ENCODE measurements at places on chromosomes 3 and 15.

DNA sequence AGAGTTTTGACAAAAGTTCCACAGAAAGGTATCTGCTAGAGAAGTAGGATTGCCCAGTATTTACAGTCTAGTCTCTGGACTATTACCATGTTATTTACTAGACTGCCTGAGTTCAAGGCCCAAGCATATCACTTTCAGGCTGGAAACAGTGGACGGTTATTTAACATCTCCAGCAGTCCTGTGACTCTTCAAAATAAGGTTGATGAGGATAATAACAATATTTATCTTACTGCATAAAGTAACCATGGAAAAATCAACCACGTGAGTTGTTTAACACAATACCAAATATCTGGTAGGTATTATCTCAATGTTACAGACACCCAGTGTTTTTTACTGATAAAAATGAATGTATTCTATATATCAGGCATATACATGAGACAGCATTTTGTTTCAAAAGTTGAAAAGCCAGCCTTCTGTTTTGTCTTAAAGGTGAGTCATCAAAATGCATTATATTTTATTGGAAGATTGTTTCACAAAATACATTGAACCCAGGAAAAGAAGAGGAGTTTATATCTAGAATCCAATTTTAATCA, 535.8 kb downstream of the TBL1XR1 start:
- DNase-seq, result no peak

DNA sequence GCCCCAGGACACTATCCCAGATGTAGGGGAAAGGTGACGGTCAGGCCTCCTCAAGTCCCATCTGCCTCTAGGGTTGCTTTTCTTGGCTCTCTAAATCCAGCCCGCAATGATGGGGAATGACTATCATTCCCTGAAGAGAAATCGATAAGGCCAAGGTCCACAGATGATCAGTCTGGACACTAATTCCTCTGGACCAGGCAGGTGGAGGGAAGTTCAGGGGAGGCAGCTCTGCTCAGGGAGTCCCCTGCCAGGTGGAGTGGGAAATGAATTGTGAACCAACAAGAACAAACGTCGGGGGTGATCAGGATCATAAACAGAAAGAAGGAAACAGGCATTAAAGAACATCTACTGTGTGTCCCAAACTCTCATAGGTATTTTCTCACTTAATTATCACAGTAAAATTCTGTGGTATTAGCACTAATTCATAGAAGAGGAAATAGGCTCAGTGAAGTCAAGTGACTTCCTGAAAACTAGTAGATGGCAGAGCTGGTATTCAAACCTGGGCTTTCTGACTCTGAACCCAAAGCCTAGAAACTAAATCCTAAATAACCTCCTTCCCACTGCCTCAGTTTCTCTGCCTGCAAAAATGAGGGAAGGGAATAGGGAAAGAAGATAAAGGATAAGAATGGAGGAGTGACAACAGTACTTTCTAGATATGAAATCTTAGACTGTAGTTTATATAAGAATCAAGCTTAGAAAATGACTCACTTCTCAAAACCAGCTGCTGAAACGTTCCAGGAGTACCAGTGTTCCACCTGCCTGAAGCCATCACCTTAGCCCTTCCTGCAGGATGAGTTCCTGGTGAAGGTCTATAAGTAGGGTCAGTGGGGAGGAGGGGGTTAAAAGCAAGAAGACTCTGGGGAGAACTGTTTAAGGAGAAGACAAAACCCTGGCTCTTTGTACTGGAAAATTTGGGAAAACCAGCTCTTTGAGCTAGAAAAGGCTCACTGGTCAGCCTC, 7.5 kb downstream of the BMF start:
- DNase-seq, result no peak

- DNase-seq, result no peak
These were observed 463.1 kb upstream of the NECTIN3 start for GRCh38 chr3:110608566-110608965.

GRCh38 chr3:52917044-52917443, 19.7 kb upstream of the STIMATE start:
- no peak for DNase-seq

GRCh38 chr15:83504365-83504764, 57.2 kb downstream of the SH3GL3 start:
- DNase-seq, result no peak

DNA sequence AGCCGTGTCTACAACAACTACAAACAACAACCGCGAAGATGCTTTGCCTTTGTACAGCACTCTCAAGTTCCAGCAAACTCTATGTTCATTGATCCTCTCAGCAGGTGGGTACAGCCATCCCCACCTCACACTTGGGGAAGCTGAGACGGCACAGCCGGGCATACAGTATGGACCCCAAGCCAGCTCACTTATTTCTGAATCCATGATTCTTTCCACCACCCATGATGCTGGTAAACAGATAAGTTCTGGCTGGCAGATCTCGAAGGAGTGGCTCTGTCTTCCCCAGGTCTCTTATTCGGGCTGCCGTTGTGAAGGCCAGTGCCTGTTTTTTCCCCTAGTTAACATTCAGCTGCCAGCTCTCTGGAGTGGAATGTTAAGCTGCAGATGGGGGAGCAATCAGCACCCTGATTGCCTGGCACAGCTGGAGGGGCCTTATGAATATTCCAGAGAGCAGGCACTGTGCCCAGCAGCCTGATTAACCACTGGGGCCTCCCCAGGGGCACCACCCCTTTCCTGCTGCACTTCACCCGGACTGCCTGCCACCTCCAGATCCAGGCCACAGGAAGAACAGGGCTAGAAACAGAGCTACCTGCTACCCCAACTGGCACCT, 73.2 kb downstream of the CORO2B start:
- DNase-seq, result no peak

GRCh38 chr3:167466966-167467365, 6.9 kb downstream of the SERPINI2 start:
- no peak for DNase-seq

DNA sequence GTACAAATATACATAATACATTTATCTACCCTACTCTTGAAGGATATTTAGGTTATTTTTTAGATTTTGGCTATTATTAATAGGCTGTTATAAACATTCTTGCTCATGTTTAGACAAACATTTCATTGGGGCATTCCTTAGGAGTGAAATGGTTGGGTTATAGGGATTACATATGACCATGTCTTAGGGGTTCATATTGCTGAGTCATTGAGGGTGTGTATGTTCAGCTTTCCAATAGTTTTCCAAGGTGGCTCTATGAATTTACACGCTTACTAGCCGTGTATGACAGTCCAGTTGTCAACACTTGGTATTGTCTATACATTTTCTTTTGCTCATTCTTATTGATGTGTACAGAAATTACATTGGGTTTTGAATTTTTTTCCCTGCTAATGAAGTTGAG, 125.8 kb downstream of the OXSM start:
- DNase-seq, result no peak

DNA sequence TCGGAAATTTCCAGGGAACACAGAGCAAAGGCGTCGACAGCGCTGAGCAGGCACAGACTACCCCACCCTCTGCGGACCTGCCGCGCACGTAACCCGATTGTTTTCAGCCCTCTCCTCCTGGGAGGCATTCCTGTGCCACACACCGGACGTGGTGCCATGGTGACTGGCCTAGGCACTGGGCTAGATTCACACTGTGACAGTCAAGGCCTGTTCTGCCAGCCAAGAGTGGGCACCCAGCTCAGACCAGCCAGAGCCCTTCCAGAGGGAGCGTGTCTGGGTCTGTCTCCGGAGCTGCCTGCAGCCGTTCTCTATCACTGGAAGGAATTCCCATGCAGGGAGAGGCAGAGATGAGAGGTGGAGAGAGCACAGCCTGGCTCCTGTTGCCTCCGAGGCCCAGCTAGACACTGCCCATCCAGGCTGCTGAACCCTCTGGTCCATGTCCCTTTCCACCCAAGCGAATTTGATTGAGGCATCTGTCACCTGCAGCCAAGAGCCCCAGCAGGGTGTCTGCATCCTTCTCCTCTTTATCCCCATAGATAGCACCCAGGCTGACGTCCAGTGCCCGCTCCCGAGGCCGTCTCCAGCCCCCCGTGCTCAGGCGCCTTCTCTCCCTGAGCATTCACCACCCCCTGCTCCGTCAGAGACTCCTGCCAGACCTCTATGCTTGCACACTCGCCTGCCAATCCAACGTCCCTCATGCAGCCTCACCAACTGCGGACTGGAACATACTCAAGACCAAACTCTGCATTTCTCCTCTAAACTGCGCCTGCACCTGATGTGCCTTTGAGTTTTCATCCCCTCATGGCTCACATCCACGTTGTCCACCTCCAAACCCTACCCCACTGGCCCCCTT, 267.5 kb downstream of the OCA2 start:
- no peak for DNase-seq

GRCh38 chr3:140443073-140443472, 234.8 kb upstream of the TRIM42 start:
- DNase-seq, result no peak

DNA sequence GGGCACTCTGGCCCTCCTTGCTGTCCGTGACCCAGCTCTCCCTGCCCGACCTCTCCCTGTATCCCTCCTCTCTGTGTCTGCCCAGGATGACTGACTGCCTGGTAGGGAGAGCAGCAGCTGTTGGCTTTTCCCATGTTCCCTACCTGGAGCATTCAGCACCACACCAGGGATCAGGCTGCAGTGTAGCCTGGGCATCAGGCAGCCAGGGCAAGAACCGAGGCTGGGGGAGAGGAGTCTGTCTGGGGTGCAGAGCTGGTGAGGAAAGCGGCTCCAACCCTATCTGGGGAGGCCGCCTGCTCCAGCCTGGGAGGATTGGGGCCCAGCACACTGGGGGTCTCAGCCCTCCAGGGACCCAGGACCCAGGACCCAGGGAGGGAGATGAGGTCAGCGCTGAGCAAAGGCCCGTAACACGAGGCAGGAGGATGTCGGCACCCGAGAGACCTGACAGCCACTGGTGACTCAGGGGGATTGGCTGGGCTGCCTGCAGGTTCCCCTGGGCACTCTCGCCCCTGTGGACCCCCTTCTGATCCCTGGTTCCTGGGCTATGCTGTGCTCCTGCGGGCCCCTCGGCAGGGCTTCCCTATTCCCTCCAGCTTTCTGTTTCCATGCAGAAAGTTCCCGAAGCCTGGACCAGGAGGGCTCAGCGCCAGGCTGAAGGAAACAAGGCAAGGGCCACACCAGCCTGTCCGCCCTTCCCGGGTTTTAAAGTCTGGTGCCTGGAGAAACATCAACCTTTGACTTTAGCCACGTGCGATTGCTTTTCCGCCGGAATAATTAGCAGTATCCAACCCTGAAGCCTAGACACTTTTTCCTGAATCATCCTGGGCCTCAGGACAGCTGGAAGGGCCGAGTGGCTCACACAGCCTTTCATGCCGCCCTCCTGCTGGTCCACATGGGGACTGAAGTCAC, 128.2 kb upstream of the MEF2A start:
- DNase-seq, result no peak

GRCh38 chr15:67048281-67049279, 16.8 kb upstream of the SMAD3 start:
- no peak for DNase-seq

- no peak for DNase-seq
These were observed 129.8 kb downstream of the SATB1 start for GRCh38 chr3:18295171-18295920.

Measured in T-helper 1 cell (primary cell).